ENCODE measurements at places on chromosomes 2 and 18. TPM values are rescaled to one million over a fixed set of nuclear protein-coding genes. Genes with fewer than 3 reads are reported as not detected.
A peak's percentile ranks its signal among the peaks of the same experiment; 100 is the strongest.

DNA sequence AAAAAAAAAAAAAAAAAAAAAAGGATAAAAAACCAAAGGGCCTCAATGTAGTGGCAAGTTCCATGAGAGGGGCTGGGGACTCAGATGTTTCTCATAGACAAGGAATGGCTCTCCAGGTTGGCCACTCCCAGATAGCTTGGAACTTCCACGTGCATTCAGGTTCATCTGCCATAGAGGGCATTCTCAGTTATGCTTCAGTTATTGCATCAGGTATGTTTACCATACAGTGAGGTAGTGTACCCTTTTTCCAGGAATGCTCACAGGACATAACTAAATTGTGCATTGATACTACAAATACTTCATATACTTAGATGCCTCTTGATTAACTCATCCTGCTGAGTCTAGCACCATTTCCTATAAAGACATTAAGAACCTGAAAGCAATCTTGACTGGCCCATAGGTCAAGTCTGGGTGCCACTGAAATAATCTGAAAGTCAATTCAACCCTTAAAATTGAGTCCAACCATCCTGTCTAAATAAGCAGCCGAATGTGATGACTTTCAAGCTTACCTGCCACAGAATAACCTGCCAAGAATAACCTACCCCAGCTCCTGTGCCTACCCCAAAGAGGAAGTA lies 14.6 kb upstream of the KLHL23 start:
- H3K27me3 ChIP-seq: no peaks in the 10 kb centered on the region
- H3K36me3 ChIP-seq: no peaks in the 10 kb centered on the region
- no peak overlapping the region for H3K27ac ChIP-seq
- no peak overlapping the region for H3K4me3 ChIP-seq
- no peaks in the 10 kb centered on the region for H3K4me1 ChIP-seq

DNA sequence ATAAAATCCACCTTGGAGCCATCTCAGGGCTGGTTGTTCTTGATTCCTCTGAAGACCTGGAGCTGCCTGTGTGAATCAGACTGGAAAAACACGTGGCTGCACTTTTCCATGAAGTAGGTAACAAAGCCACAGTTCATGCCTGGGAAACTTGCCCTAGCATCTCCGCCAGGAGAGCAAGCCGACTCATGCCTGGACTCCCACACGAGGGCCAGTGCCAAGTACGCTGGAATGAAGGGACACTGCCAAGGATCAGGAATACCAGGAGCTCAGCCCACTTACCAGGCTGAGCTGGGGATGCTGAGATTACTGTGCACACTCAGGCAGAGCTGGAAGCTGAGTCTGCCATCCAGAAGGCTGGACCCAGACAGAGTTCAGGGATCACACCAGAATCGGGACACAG lies 10.9 kb upstream of the FHL2 start:
- DNase-seq: no peak
- H3K4me1 ChIP-seq: no peaks in the 10 kb centered on the region
- no peaks in the 10 kb centered on the region for H3K36me3 ChIP-seq
- H3K4me3 ChIP-seq: no peak overlapping the region

DNA sequence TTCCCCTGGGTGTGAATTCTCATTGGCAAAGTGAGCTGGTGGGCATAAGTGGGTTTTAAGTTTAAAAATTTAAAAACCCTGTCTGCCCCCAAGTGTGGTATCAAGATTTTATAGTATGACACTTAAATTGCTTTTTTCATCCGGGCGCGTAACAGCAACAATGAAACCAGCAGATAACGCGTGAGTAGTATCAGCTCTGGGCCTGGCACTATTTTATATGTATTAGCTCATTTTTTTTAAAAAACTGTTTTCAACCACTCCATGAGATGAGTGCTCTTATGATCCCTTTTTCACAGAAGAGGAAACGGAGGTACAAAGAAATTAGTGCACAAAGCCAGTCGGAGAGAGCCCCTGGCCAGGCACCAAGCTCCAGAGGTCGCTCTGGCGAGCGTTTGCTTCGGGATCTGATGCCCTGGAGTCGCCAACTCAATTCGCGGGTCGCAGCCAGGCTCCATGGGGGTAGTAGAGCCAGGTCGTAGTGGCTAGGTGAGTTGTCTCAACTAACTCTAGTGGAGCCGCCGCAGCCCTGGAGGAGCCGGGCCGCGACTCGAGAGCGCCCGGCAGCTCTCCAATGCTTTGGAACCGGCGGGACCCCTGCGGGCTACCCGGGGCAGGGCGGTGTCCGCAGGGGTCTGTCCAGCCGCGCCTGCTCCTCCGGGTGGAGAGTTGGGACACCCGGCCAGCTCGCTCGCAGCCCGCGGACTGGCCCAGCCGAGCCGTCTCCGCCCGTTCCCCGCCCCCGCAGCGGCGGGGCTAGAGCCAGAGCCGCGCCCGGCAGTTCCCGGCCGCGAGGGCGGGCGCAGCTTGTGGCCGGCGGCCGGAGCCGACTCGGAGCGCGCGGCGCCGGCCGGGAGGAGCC lies at the start of gene IL1R1:
IL1R1 (plus strand) TSS at position 777 of the 859 bp plus-strand sequence. CDS start 14,979 bp downstream, outside the sequence.
- H3K4me3 ChIP-seq: peak within 1 kb of the TSS; percentile 73
- no peak for DNase-seq
- peaks cover 34% of the 10 kb centered on the region for H3K27me3 ChIP-seq
- H3K4me1 ChIP-seq: peaks cover 41% of the 10 kb centered on the region
- peak within 1 kb of the TSS; percentile 74 for H3K27ac ChIP-seq

DNA sequence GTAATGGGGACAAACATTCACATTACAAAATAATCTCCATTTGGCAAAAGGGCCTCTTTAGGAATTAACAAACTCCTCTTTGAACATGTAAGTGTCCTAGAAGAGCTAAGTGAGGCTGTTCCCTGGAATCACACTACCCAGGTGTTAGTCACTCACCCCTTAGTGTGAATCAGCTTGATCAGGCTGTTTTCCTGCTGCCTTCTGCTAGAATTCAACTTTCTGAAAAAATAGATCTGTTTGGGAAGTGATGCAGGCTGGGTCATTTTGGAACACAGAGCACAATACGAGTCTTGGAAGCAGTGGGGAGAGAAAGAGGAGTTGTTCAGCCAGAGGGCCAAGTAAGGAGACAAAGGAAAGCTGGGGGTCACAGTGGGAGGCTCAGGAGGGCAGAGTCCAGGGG lies 40.0 kb downstream of the TTC32 start:
- H3K27me3 ChIP-seq: no peaks in the 10 kb centered on the region
- DNase-seq: no peak
- no peak overlapping the region for H3K4me3 ChIP-seq
- H3K36me3 ChIP-seq: no peaks in the 10 kb centered on the region

DNA sequence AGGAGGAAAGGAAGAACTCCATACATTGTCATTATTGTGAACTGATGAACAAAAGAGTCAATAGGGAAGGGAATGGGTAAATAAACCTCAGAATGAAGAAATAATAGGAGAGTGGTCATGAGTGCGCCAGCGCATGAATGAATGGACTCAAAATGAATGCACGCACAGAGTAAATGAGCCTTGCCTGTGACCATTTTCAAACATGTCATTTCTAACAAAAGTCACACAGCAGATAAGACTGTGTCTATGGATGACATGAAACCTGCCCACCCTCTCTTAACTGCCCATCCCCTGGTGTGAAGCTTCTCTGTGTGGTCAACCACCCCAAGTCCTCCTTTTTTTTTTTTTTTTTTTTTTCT lies 121.1 kb upstream of the TEX51 start:
- H3K4me1 ChIP-seq: peaks cover 10% of the 10 kb centered on the region
- peak overlapping the region; percentile 83 for H3K4me3 ChIP-seq
- H3K27ac ChIP-seq: no peak overlapping the region
- DNase-seq: no peak

- DNase-seq: no peak
- no peaks in the 10 kb centered on the region for H3K4me1 ChIP-seq
- no peak overlapping the region for H3K4me3 ChIP-seq
- H3K27ac ChIP-seq: no peak overlapping the region
These were observed 111.1 kb downstream of the ZNF532 start for GRCh38 chr18:58975781-58976180.

GRCh38 chr2:212193056-212193455 lies 345.5 kb downstream of the ERBB4 start:
- no peaks in the 10 kb centered on the region for H3K27me3 ChIP-seq
- DNase-seq: no peak
- no peak overlapping the region for H3K4me3 ChIP-seq
- H3K27ac ChIP-seq: no peak overlapping the region
- no peaks in the 10 kb centered on the region for H3K36me3 ChIP-seq
- no peaks in the 10 kb centered on the region for H3K4me1 ChIP-seq

GRCh38 chr2:19120941-19121750 lies 237.3 kb downstream of the OSR1 start:
- no peaks in the 10 kb centered on the region for H3K4me1 ChIP-seq
- no peak overlapping the region for H3K27ac ChIP-seq
- peaks cover 2% of the 10 kb centered on the region for H3K27me3 ChIP-seq
- no peak overlapping the region for H3K4me3 ChIP-seq
- H3K36me3 ChIP-seq: no peaks in the 10 kb centered on the region

DNA sequence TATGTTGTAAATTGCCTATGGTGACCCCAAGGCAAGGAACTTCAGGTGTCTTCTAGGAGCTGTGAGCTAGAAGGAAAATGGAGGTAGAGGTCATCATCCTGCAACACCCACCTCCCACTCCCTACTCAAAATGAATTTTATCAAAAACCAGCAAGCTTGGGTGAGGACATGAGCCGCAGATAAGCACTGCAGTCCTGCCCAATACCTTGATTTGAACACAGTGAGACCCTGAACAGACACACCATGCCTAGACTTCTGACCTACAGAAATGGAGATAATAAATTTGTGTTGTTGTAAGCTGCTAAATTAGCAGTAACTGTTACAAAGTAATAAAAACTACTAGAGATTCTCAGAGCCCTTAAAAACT lies 13.4 kb downstream of the MEX3C start:
- peaks cover 72% of the 10 kb centered on the region for H3K4me1 ChIP-seq
- no peak overlapping the region for H3K4me3 ChIP-seq
- H3K36me3 ChIP-seq: peaks cover 39% of the 10 kb centered on the region
- H3K27me3 ChIP-seq: no peaks in the 10 kb centered on the region
- no peak overlapping the region for H3K27ac ChIP-seq
- no peak for DNase-seq

- H3K36me3 ChIP-seq: peaks cover 1% of the 10 kb centered on the region
- H3K27me3 ChIP-seq: no peaks in the 10 kb centered on the region
- no peak overlapping the region for H3K4me3 ChIP-seq
- H3K27ac ChIP-seq: no peak overlapping the region
These were observed 404.1 kb downstream of the ZEB2 start for GRCh38 chr2:144115739-144116291.

GRCh38 chr2:178109813-178110212 lies 2.4 kb upstream of the RBM45 start:
- no peaks in the 10 kb centered on the region for H3K27me3 ChIP-seq
- H3K27ac ChIP-seq: no peak overlapping the region
- no peaks in the 10 kb centered on the region for H3K36me3 ChIP-seq

DNA sequence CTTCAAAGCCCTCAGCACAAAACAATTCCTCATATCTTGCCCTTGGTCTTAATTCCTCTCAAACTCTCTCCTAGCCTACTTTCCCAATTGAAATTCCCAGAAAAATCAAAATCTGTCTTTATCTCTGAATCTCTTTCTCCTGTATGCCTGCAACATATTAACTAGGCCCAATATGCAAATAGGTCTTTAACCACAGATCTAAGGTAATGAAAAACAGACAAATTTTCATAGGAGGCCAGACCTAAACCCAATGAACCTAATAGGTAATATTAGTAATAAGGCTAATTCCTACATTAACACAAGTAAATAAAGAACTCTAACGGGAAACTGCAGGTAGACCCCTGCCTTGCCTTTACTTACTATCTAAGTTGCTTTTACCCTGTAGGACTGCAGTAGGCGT lies 41.4 kb downstream of the WDR33 start:
- H3K27me3 ChIP-seq: no peaks in the 10 kb centered on the region
- H3K4me3 ChIP-seq: no peak overlapping the region
- H3K36me3 ChIP-seq: peaks cover 20% of the 10 kb centered on the region

DNA sequence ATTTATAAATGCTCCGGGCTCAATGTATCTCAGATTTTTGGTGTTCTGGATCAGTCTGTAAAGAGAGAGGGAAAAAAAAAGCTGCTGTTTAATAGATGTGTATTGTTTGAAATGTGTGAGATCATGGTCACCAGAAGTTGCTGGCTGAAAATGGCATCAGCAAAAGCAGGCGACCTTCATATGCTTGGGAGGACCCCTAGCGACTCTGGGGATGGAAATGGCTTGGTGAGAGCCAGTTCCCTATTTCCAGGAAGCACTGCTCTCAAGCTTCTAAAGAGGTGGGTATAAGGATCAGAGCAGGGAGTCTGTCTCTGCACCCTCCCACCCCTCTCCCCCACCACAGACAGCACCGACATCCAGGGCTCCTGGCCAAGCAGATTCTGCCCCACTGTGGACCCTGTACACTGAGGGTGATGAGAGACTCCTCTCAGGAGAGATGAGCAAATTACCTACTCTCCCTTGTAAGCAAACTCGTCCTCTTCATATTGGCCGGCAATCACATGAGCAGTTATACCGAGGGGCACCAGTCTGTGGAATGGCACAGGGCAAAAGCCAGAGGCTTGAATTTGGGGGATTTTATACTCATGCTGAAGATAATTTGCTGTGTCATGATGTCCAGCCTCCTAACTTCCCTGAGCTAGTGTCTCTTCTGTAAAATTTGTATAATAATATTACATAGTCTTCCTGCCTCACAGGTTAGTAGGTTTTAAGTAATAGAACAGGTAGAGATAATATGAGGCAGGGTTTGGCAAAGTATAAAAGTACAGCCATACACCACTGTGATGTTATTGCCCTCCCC lies 29.6 kb downstream of the LHCGR start:
- no peak for DNase-seq
- H3K36me3 ChIP-seq: no peaks in the 10 kb centered on the region
- no peaks in the 10 kb centered on the region for H3K4me1 ChIP-seq
- no peak overlapping the region for H3K4me3 ChIP-seq
- H3K27me3 ChIP-seq: peaks cover 3% of the 10 kb centered on the region

DNA sequence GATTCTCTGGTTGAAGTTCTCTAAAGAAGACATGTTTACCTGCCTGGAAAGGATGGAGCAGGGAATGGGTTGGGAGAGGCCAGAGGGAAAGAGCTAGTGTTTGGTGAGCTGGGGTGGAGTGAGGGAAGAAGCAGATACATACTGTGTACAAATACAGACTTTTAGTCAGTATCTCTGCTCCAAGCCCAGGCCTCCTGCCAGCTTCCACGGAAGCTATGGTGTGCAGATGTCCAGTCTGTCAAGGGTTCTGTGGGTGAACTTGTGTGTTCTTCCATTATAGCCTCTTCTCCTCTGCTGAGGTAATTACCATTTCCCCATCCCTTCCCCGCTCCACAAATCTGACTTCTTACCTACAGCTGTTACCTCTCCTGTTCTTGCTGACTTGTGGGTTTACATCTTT lies 208.6 kb downstream of the HRH4 start:
- no peak overlapping the region for H3K4me3 ChIP-seq
- H3K4me1 ChIP-seq: no peaks in the 10 kb centered on the region
- no peaks in the 10 kb centered on the region for H3K36me3 ChIP-seq
- no peak overlapping the region for H3K27ac ChIP-seq

DNA sequence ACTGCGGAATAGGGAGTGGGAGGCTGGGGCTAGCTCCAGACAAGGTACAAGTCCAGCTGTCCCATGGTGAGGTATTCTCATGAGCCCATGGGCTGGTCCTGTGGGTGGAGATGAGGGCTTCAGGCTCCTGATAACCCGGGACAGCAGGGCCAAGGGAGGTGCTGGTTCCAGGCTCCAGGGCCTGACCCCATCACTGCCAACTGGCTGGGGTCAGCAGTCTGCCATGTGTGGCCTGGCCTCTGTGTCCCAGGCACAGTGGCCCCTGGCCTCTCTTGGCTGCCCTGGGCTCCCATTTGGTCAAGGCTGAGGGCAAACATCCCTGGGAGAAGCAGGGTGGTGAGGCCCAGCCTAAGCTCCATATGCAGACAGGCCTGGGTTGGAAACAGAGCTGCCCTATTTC lies 966 bp upstream of the OXER1 start:
- no peaks in the 10 kb centered on the region for H3K4me1 ChIP-seq
- H3K27ac ChIP-seq: no peak overlapping the region
- H3K36me3 ChIP-seq: no peaks in the 10 kb centered on the region
- H3K27me3 ChIP-seq: no peaks in the 10 kb centered on the region

The MAIP1 gene
- total RNA-seq: 28.6 TPM

The LPIN2 gene
- 65.7 TPM for total RNA-seq

The IL37 gene
- total RNA-seq: not detected

The REG3A gene
- not detected for total RNA-seq

The SERPINB13 gene
- not detected for total RNA-seq
